ENCODE measurements at places on chromosomes 3 and 15. TPM values are rescaled to one million over a fixed set of nuclear protein-coding genes. Genes with fewer than 3 reads are reported as not detected.

Gene CHDH
- 0.07 TPM for total RNA-seq

Gene DGKG
- total RNA-seq: not detected

Gene EBLN2
- total RNA-seq: 1.9 TPM

Gene CLDN18
- total RNA-seq: not detected

Gene LYZL4
- not detected for total RNA-seq

Gene DAZL
- not detected for total RNA-seq

GRCh38 chr3:50630877-50631276, 13.9 kb downstream of the MAPKAPK3 start:
- DNase-seq: no peak

GRCh38 chr3:167302678-167303077, 77.4 kb downstream of the ZBBX start:
- no peak for DNase-seq

- no peak for DNase-seq
These were observed 563.4 kb downstream of the ROBO1 start for GRCh38 chr3:79204351-79204750.

GRCh38 chr15:71462638-71463037, 347.4 kb downstream of the THSD4 start:
- no peak for DNase-seq

- no peak for DNase-seq
These were observed 1.4 kb upstream of the ST3GAL6 start for GRCh38 chr3:98761643-98762229.

- no peak for DNase-seq
These were observed 142.4 kb downstream of the CLSTN2 start for GRCh38 chr3:140077406-140077805.

DNA sequence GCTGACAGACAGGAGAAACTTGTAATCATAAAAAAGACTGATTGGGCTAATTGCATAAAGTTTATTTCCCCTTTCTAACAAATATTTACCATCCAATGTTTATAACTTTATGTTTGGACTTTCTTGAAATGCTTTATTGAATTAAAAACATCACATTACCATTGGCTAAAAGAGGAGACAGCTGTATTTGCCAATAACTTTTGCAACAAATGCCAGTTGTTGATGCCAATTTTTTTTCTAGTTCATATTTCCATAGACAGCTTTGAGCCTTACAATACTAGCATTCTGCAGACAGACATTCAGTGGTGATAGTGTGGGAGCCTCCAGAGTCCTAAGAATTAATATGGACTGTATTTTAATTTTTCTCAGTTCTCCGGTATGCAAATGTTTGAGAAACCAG, 198.4 kb downstream of the ADAMTS17 start:
- DNase-seq: no peak

DNA sequence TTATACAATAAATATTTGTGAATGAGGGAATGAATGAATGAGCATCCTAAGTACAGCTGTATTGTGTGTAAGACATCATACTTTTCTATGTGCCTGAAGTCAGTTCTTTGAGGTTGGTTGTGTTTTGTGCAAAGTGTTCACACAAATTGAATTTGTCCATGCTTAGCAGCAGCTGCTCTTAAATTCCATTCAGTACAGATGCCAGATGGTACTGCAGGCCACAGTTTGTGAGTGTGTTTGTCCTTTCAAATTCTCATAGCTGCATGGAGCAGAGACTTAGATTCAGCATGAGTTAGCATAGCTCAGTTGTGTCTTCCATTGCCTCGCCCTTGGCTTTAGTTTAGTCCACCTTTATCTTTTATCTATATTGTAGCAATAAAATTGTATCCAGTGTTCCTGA, 3.8 kb upstream of the ZNF385D start:
- no peak for DNase-seq

DNA sequence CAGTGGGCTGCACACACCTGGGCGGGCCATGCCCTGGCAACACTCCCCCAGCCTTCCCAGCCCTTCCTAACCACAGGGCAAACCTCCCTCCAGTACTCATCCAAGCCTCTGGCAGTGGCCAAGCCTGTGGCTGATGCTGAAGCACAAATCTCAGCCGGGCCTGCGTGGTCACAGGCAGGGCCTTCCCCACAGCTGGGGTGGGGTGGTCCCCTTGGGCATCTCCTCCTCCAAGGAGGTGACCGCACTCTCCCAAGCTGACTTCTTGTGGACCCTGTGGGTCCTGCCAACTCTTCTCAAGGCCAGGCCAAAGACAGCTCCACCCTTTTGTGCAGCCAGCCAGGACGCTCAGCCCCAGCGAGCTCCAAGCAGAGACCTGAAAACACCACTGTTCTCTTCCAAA, 21.4 kb downstream of the GRAMD2A start:
- no peak for DNase-seq

GRCh38 chr3:14925729-14926591, 21.4 kb upstream of the NR2C2 start:
- DNase-seq: no peak

DNA sequence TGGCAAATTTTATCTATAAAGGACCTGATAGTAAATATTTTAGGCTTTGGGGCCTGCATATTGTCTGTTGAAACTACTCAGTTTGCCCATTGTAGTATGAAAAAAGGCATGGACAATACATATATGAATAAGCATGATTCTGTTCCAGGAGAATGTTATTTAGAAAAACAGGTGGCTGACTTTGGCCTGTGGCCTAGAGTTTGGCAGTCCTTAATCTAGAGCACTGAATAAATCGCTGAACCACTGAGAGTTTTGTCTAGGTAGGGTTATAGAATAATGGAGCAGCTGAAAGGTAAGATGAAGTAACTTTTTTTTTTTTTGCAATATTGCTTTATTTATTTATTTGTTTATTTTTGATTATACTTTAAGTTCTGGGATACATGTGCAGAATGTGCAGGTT, 75.0 kb downstream of the LRRC49 start:
- DNase-seq: no peak
